Heart right ventricle (tissue), 16 donors: ENCODE measurements at places on chromosomes 6 and 20.
A peak's percentile ranks its signal among the peaks of the same experiment; 100 is the strongest.

- no peak overlapping the region for H3K4me3 ChIP-seq
- H3K4me1 ChIP-seq: peaks cover 30% of the 10 kb centered on the region
- H3K27ac ChIP-seq: no peak overlapping the region
Measured at GRCh38 chr6:164095056-164095455, 680.5 kb downstream of the QKI start.

GRCh38 chr6:112636650-112637262 lies 289.6 kb downstream of the RFPL4B start:
- no peak overlapping the region for H3K27ac ChIP-seq
- H3K4me3 ChIP-seq: no peak overlapping the region
- no peaks in the 10 kb centered on the region for H3K36me3 ChIP-seq
- no peaks in the 10 kb centered on the region for H3K4me1 ChIP-seq

- no peaks in the 10 kb centered on the region for H3K27me3 ChIP-seq
- H3K36me3 ChIP-seq: no peaks in the 10 kb centered on the region
- no peak overlapping the region for H3K27ac ChIP-seq
Measured at GRCh38 chr20:5767493-5768098, 17.4 kb downstream of the SHLD1 start.

GRCh38 chr6:43876602-43877001 lies 106.6 kb downstream of the VEGFA start:
- H3K27me3 ChIP-seq: peaks cover 4% of the 10 kb centered on the region
- H3K4me3 ChIP-seq: no peak overlapping the region
- H3K27ac ChIP-seq: no peak overlapping the region
- no peak for DNase-seq
- no peaks in the 10 kb centered on the region for H3K4me1 ChIP-seq

DNA sequence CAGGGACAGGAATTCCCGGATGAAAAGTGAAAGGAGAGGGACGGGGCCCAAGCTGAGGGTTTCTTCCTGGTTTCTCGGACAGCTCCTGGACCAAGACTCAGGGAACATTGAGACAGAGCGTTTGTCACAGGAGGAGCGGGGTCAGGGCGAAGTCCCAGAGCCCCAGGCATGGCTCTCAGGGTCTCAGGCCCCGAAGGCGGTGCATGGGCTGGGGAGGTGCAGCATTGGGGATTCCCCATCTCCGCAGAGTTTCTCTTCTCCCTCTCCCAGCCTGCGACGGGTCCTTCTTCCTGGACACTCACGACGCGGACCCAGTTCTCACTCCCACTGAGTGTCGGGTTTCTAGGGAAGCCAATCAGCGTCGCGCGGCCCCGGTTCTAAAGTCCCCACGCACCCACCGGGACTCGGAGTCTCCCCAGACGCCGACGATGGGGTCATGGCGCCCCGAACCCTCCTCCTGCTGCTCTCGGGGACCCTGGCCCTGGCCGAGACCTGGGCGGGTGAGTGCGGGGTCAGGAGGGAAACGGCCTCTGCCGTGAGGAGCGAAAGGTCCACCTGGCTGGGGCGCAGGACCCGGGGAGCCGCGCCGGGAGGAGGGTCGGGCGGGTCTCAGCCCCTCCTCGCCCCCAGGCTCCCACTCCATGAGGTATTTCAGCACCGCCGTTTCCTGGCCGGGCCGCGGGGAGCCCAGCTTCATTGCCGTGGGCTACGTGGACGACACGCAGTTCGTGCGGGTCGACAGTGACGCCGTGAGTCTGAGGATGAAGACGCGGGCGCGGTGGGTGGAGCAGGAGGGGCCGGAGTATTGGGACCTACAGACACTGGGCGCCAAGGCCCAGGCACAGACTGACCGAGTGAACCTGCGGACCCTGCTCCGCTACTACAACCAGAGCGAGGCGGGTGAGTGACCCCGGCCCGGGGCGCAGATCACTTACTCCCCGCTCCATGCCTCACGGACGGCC lies 54.6 kb upstream of the POLR1H start:
- H3K36me3 ChIP-seq: peaks cover 4% of the 10 kb centered on the region
- DNase-seq: peak; percentile 52
- H3K4me1 ChIP-seq: peaks cover 13% of the 10 kb centered on the region
- H3K27ac ChIP-seq: peak overlapping the region; percentile 32
- H3K4me3 ChIP-seq: peak overlapping the region; percentile 63
- H3K27me3 ChIP-seq: peaks cover 39% of the 10 kb centered on the region

DNA sequence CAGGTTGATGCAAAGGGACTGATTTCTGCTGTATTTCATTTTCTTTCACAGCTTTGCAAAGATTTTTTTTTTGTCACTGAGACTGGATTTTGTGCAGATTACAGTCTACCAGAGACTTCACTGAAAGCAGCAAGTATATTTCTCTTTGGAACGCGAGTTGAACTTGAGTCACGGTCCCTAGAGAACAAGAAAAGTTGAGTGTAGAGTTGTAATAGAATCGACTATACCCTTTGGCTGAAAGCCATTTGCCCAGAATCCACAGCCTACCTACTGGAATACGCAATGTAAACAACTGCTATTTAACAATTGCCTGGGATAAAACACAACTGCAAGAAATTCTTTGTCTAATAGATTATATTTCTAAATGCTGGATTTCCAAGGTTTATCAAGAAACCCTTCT lies 520.6 kb downstream of the HDGFL1 start:
- no peaks in the 10 kb centered on the region for H3K4me1 ChIP-seq
- no peaks in the 10 kb centered on the region for H3K36me3 ChIP-seq
- no peak overlapping the region for H3K4me3 ChIP-seq
- no peaks in the 10 kb centered on the region for H3K27me3 ChIP-seq
- no peak for DNase-seq

GRCh38 chr20:37375227-37375626 lies 29.3 kb downstream of the SRC start:
- no peaks in the 10 kb centered on the region for H3K27me3 ChIP-seq
- H3K27ac ChIP-seq: no peak overlapping the region
- H3K4me1 ChIP-seq: no peaks in the 10 kb centered on the region
- no peak overlapping the region for H3K4me3 ChIP-seq

DNA sequence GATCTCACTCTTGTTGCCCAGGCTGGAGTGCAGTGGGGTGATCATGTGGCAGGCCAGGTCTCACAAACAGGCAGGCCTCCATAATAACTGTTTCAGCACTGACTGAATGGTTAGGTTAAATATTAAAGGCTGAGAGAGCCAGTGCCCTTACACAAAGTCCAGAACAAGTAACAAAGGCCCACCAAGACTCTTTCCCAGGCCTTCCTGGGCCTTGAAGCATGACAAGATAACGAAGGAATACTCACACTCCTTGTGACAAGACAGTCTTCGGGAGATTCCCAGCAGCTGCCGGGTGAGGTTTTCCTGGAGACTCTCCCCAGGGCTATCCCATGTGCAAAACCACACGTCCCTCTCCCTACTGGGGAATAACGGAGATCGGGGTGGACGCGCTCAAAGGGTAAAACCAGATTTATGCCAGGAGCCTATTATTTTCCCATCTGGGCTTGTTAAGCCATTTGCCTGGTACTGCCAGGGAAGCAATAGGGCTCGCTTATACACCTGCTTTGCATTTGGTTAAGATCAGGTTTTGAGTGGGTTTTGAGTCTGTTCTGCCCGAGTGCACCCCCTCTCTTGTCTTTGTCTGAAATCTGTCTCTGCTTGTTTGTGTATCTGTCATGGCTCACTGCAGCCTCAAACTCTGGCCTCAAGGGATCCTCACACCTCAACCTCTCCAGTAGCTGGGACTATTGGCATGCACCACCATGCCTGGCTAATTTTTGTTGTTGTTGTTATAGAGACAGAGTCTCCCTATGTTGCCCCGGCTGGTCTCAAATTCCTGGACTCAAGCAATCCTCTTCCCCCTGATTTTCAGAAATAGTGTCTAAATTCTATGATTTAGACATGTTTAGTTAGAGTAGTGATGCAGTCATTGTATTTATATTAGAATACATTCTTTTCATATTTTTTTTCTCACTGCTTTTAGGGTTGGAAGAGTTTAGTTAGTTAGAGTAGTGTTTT lies 1.4 kb upstream of the ENPP3 start:
- no peaks in the 10 kb centered on the region for H3K4me1 ChIP-seq

DNA sequence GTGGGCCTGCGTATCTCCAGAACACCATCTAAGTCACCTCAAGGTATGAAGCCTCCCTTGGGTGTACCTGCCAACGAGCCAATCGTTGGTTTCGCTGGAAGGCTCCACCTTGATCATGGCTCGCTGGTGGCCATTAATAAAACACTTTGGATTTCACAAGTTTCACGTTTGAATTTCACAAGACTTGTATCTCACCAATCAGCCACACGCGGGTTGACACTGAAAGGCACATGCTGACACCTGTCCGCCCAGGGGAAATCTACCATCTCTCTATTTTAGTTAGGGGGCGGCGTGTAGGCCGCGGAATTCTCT lies 586 bp upstream of the HMGA1 start:
- peak overlapping the region; percentile 88 for H3K27ac ChIP-seq
- H3K36me3 ChIP-seq: no peaks in the 10 kb centered on the region
- H3K4me1 ChIP-seq: peaks cover 8% of the 10 kb centered on the region
- no peaks in the 10 kb centered on the region for H3K27me3 ChIP-seq
- peak overlapping the region; percentile 85 for H3K4me3 ChIP-seq

GRCh38 chr6:168336967-168337366 lies 17.4 kb upstream of the DACT2 start:
- H3K36me3 ChIP-seq: no peaks in the 10 kb centered on the region
- no peak for DNase-seq
- H3K4me3 ChIP-seq: no peak overlapping the region
- no peaks in the 10 kb centered on the region for H3K27me3 ChIP-seq

GRCh38 chr6:35275744-35276260 lies 16.3 kb downstream of the ZNF76 start:
- no peaks in the 10 kb centered on the region for H3K27me3 ChIP-seq

DNA sequence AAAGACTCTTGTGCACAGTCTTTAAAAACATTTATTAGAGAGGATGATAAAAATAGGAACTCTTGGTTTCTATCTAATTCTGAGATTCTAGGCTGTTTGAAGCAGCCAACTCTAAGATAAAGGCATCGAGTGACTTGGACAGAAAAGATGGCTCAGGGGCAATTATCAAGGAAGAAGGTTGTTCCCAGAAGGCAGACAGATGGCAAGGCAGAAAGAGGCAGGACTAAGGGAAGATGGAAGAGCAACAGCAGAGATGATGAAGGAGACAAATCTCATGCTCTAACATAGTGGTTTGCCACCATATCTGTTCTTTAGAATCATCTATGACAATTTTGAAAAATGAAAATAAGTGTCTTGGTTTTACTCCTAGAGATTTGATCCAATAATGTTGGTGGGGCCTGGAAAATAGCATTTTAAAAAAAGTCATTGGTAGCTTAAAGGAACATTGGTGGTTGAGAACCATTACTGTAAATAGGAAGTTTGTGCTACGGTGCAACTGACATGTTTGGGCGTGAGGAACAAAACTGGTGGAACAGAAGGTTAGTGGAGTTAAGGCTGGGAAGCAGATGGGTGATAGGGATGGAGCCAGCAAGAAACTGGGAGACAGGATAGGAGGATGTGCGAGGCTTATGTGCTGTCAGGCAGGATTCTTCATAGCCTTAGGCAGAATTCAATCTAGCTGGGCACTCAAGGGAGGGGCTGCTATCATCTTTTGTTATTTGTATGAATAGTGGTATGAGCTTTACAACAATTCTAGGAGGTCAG lies 751.1 kb downstream of the DHX35 start:
- no peaks in the 10 kb centered on the region for H3K36me3 ChIP-seq
- H3K27ac ChIP-seq: no peak overlapping the region
- no peaks in the 10 kb centered on the region for H3K27me3 ChIP-seq
- H3K4me3 ChIP-seq: no peak overlapping the region
- no peaks in the 10 kb centered on the region for H3K4me1 ChIP-seq
- no peak for DNase-seq

DNA sequence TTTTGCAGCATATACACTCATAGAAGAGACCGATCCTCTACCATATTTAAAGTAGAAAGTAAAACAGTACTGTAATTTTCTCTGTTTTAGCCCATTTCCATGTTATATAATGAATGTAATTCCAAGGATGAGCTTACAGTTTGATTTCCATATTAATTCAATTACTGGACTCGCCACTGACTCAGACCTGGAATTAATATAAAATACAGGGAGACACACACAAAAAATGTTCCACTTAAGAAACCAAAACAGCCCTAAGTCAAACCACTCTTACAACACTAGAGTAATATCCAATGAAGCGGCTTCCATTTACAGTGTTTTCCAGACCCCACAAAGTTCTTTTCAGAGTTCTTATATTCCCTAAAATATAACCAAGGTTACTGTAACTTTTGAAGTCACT lies 110.6 kb downstream of the BACH2 start:
- H3K4me3 ChIP-seq: no peak overlapping the region
- H3K4me1 ChIP-seq: peaks cover 35% of the 10 kb centered on the region
- no peaks in the 10 kb centered on the region for H3K27me3 ChIP-seq
- H3K36me3 ChIP-seq: no peaks in the 10 kb centered on the region

DNA sequence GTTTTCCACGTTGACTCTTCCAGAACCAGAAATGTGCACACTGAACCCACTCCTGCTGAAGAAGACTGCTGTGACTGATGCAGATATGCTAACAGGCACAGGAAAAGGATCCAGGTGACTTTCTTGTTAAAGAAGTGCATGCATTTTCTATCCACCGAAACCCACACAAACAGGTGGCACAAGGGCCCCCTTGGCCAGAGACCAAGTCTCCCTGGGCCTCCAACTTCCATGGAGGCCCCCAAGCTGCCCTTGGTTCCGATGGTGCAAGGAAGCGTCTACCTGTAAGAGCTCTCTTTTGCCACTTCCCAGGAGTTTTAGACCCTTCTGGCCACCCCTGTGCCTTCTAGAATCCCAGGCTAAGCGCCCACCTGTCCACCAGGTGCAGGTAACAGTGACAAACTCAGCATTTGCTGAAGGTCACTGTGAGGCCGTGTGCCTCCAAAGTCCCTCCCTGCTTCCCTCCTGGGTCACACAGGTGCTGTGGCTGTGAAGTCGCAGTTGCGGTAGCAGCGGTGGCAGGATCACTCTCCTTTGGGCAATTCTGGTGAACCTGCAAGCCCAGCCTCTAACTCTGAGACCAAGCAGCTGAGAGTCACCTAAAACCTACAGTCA lies 134.8 kb downstream of the PXDC1 start:
- no peak for DNase-seq
- H3K4me1 ChIP-seq: no peaks in the 10 kb centered on the region
- H3K4me3 ChIP-seq: no peak overlapping the region
- H3K36me3 ChIP-seq: no peaks in the 10 kb centered on the region
- H3K27me3 ChIP-seq: no peaks in the 10 kb centered on the region
- H3K27ac ChIP-seq: no peak overlapping the region

- H3K27ac ChIP-seq: no peak overlapping the region
- DNase-seq: no peak
- no peak overlapping the region for H3K4me3 ChIP-seq
- H3K4me1 ChIP-seq: no peaks in the 10 kb centered on the region
- H3K27me3 ChIP-seq: no peaks in the 10 kb centered on the region
Measured at GRCh38 chr20:25608774-25609173, 15.0 kb downstream of the NANP start.

DNA sequence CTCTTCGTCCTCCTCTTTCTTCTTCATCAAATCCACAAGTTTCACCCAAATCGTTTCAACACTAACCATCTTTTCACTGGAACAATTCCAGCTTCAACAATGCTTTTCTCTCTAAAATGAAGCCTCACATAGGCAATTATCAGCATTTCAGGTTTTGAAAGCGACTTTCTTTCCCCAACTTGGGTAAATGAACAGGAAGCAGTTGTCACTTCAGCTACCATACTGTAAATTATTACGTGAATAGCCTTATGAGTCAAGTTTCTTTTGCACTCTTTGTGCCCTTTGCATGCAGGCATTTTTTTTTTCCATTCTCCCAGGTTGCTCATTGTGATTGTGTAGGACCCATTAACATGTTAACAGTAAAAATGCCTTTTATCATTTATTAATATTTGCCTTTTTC lies 121.7 kb upstream of the BTBD3 start:
- no peaks in the 10 kb centered on the region for H3K36me3 ChIP-seq
- H3K27ac ChIP-seq: no peak overlapping the region
- H3K4me1 ChIP-seq: no peaks in the 10 kb centered on the region
- H3K27me3 ChIP-seq: no peaks in the 10 kb centered on the region
- no peak for DNase-seq
- H3K4me3 ChIP-seq: no peak overlapping the region
